Urinary bladder (tissue), 4 donors: ENCODE measurements at places on chromosomes 5 and 9. TPM values are rescaled to one million over a fixed set of nuclear protein-coding genes. Genes with fewer than 3 reads are reported as not detected.

The DDX31 gene
- 6.7 TPM for polyA plus RNA-seq

The PCDHGA11 gene
- 1.9 TPM for polyA plus RNA-seq

The IFNA21 gene
- polyA plus RNA-seq, result not detected

The WNK2 gene
- 9.3 TPM for polyA plus RNA-seq

The OTULINL gene
- 7.1 TPM for polyA plus RNA-seq

The TRPM3 gene
- polyA plus RNA-seq, result 0.20 TPM

The SCAI gene
- polyA plus RNA-seq, result 1.8 TPM

The PDE6A gene
- polyA plus RNA-seq, result 0.01 TPM

The TEX48 gene
- polyA plus RNA-seq, result not detected

The FOXD4L3 gene
- polyA plus RNA-seq, result not detected

The IL33 gene
- polyA plus RNA-seq, result 45.0 TPM
